Fibroblast of skin of left biceps (primary cell): ENCODE measurements at places on chromosomes 3 and 15.
A peak's percentile ranks its signal among the peaks of the same experiment; 100 is the strongest.

- DNase-seq = no peak
Measured at GRCh38 chr3:37107846-37108245, 66.5 kb downstream of the LRRFIP2 start.

GRCh38 chr15:70271422-70272088 is 173.8 kb upstream of the TLE3 start:
- DNase-seq = peak; percentile 81

DNA sequence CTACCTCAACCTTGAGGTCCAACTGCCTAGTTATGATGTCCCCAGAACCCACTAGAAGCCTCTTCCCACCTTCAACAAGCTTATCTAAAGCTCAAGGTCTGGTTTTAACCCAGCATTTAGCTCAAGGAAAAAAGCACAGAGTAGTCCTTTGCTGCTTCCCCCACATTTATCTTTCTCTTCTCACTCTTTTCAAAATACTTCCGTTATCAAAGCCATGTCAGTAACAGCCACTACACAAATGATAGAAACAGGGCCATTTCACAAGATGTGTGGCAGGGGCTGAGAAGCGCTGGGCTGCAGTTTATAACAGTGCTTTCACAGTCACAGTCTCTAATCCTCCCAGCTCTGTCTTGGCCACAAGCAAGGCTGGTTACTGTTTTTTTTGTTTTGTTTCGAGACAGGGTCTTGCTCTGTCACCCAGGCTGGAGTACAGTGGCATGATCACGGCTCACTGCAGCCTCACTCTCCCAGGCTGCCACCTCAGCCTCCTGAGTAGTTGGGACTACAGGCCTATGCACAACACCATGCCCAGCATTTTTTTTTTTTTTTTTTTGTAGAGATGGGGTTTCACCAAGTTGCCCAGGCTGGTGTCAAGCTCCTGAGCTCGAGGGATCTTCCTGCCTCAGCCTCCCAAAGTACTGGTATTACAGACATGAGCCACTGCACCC is 218.8 kb downstream of the OSBPL10 start:
- DNase-seq = no peak

GRCh38 chr15:60351066-60351465 is 46.7 kb downstream of the ANXA2 start:
- no peak for DNase-seq

- DNase-seq = no peak
Measured at GRCh38 chr3:186583831-186584230, 13.3 kb downstream of the DNAJB11 start.

DNA sequence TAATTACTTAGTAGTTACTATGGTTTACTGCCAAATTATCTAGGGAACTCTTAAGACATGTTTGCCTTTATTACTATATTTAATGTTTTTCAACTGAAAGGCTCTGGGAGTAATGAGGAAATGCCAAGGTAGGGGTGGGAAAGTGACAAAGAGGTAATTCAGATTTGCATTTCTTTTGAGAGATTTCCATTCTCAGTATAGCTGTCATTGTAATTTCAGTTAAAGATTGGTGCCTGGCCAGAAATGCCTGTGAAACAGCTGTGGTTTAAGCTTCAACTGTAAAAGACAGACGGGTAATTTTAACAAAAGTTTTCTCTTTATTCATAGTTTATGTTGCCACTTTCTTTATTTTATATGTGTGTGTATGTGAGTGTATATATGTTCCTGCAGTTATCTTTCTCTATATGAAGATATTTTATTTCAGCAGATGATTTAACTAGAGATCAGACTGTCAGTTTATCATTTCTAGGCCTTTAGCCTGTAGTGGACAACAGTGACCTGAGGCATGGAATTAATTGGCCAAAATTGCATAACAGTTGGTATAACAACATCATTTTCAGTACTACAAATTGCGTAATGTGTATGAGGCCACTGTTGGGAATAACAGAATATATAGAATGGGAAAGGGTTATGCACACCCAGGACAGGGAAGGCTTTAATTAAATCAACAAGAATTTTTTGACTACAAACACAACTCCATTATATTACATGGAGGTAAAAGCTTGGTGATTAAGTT is 119.0 kb downstream of the BBX start:
- DNase-seq = no peak

DNA sequence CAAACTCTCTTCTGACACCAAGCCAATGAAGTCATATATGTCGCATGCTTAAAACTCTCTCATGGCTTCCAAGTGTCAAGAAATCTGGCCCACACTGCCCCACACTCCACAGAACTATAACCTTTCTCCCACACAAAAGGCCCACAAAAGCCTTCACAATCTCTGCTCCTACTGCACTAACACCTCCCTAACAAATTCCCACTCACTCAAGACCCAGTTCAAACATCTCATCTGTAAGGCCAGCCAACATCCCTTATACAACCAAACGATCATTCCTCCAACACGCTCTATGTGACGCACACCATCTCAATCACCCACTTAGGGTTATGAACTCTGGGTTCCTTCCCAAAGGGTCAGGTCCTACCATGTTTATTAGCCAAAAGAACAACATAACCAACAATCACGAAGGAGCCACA is 13.5 kb downstream of the TBC1D2B start:
- DNase-seq = no peak

GRCh38 chr3:170258105-170258487 is 35.9 kb downstream of the PRKCI start:
- DNase-seq = no peak

DNA sequence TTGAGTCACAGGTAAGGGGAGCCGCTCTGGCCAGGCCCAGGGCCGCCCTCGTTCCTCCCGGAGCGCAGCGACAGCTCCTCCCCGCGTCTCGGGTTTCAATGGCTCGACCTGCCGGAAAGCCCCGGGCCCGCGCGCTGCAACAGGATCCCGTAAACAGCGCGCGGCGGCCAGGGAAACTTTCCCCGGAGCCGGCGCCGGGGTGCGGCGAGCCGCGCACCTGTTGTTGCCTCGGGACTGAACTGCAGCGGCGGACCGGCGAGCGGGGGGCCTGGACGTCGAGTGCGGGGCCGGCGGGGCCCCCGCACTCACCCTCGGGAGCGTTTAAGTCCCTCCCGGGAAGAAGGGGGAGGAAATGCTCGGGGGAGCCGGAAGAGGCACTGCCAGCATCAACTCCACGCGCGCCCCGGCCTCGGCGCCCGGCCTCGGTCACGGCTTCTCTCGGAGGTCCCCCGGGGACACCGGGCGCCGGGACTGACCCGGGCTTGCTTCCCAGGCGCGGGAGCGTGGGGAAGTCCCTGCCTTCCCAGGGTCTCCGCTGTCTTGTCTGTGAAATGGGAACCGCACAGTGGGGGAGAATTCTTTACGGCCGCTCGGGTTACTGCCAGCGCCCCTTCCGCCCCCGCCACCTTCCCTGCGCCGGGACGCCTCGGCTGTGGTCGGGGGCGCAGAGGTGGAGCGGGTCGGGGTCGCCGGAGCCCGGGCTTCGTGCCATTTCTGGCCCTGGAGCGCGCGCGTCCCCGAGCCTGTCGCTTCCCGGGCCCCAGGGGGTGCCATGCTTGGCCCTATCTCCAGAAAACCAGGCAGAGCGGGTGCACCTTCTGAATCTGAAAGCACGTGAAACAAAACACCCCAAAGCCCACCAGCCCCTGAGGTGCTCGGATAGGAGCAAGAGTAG is 7.5 kb upstream of the PGPEP1L start:
- no peak for DNase-seq

DNA sequence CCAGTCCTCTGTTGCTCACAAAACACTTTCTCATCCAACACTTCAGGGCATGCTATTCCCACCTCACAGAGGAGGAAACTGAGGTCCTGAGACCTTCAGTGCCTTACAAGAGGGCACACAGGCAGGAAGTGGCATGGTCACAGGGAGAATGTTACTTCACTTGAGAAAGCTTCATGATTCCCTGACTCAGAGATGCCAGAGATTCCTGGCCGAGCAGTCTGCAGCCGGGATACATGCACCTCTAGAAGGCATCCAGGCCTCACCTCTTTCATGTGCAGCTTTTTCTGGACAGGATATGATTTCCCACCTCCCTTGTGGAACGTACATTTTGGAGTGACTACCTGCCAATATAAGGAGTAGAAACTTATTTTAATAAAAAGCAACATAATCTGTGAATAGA is 2.8 kb upstream of the SST start:
- no peak for DNase-seq

DNA sequence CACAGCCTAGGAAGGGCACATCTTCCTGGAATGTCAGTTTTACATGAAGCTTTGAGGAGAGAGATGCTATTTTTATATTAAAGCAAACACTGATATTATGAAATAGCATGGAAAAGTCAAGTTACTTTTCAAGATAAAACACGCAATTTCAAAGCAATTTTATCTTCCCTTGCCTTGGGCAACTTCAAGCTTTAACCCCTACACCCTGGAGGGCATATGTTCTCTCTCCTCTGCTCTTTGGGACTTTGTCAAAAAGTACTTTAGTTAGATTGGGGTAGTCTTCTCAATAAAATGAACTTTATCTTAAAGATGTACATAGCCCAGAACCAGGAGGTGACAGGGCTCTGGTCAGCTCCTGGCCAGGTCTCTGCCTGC is 86.9 kb upstream of the PLXNA1 start:
- DNase-seq = no peak

GRCh38 chr3:138972941-138973340 is 25.9 kb downstream of the FOXL2NB start:
- DNase-seq = no peak

DNA sequence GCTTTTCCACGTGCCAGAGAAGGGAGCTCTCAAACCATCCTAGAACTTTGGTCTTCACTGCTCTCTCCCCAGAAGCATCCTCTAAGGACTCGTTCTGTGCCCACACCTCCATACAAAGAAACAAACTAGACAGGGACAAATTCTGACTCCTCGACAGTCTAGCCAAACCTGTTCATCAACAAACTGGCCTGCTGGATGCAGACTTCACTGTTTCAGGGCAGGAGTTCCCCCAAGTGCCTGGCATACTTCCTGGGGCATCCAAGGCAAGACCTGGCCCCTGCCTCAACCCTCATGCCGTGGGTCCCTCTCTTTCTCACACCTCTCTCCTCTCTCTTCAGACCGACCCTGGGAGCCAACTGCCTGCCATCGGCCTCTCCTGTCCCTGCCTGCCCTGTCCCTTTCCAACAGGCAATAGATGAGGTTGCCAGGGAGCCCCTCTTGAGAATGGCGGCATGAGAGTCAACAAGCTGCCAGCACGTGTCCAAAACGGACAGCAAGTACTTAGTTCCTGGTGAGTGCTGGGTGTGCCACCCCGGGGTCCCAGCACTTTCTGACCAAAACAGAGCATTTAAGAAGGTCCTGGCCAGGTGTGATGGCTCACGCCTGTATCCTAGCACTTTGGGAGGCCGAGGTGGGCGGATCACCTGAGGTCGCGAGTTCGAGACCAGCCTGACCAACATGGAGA is 79.1 kb upstream of the HES1 start:
- DNase-seq = no peak

DNA sequence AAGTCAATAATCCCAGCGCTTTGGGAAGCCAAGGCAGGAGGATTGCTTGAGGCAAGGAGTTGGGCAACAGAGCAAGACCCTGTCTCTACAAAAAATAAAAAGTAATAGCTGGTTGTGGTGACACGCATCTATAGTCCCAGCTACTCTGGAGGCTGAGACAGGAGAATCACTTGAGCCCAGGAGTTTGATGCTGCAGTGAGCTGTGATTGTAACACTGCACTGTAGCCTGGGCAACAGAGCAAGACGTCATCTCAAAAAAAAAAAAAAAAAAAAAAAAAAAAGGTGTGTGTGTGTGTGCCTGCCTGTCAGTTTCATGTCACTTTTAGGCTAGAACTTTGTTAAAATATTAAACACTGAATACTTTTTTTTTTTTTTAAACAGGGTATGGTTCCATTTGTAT is 28.4 kb downstream of the DNAJC19 start:
- no peak for DNase-seq

DNA sequence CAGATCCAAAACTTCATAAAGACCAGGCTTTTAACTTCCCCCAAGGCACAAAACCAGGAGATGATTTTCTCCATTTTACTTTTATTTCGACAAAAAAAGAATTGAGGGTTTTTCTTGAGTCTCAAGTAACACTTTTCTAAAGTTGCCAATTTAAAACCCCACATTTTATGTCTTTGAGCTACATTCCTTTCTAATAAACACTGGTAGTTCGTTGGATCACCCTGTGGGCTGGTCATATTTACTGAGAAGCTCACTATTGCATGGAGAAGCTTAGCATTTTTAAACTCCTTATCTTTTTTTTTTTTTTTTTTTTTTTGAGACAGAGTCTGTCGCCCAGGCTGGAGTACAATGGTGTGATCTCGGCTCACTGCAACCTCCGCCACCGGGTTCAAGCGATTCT is 255.1 kb upstream of the TPM1 start:
- DNase-seq = no peak
